Activated CD4-positive, alpha-beta T cell treated with anti-CD3 and anti-CD28 coated beads, Interleukin-2, Interleukin-6, amounts not matched to agents 100 ng/mL and 50 ng/mL, durations not matched to agents 16 hours and 8 hours (primary cell): ENCODE measurements at places on chromosomes 13 and 19.

- DNase-seq, result no peak
Observed at GRCh38 chr19:5053661-5054060, 84.7 kb downstream of the KDM4B start.

DNA sequence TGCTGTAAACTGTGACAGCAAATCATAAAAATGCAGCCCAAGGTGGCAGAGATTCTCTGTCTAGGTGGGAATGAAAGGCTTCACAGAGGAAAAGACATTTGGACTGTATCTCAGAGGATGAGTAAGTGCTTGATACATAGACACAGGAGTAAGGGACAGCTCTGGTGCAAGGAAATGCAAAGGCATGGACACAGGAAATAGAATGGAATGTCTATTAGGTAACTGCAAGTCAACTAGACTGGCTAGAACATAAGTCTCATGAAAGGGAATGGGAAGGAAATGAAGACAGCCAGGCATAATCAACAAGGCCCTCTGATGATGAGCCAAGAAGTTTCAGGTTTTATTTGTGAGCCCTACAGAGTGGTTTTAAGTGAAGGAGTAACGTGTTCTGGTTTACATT is 321.7 kb downstream of the SUCLA2 start:
- no peak for DNase-seq

- DNase-seq, result no peak
Observed at GRCh38 chr13:102040812-102041211, 361.0 kb downstream of the FGF14 start.

DNA sequence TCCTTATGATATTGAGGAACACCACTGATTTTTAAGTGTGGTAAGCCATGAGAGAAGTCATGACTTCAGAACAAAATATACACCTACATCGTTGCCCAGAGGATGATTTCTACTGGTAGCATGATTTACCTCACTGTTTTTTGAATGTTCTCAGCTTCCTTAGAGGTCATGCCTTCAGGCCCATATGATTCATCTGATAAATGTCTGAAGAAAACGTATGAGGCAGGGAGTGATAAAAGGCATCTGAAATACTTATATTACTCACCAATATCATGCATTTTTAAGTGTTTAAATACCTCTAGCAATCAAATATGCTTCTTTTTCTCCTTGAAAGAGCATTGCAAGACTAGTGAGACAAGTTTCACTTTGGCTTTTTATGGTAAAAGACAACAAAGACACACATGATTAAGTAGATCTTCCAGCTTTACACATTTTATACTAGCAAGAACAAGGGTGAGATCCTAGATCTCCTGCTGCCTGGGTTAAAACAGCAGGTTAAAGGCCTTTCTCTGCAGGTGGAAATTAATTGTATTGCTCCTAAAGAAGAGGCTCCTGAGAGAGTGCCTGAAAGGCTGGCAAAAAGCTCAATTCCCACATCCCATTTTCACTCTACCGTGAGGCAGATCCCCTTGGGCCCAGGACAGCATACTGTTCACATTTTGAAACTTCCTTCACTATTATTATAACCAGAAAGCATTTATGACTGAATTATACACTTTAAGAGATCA is 432.4 kb downstream of the SLITRK1 start:
- DNase-seq, result no peak

DNA sequence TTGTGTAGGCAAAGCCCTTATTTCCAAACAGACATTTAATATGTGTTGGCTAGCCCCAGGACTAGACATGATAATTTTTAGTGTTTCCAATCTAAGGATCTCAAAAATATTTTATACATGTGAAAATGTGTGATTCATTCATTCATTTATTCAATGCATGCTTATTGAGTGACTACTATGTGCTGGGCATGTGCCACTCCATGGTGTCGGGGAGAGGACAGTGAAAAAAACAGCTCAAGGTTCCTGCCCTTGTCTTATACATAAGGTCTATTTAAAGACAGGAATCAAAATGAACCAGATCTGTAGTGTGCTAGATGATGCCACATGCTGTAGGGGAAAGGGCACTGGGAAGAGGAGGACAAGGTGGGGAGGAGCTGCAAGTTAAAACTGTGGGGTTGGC is 36.5 kb downstream of the GJA3 start:
- DNase-seq, result no peak

DNA sequence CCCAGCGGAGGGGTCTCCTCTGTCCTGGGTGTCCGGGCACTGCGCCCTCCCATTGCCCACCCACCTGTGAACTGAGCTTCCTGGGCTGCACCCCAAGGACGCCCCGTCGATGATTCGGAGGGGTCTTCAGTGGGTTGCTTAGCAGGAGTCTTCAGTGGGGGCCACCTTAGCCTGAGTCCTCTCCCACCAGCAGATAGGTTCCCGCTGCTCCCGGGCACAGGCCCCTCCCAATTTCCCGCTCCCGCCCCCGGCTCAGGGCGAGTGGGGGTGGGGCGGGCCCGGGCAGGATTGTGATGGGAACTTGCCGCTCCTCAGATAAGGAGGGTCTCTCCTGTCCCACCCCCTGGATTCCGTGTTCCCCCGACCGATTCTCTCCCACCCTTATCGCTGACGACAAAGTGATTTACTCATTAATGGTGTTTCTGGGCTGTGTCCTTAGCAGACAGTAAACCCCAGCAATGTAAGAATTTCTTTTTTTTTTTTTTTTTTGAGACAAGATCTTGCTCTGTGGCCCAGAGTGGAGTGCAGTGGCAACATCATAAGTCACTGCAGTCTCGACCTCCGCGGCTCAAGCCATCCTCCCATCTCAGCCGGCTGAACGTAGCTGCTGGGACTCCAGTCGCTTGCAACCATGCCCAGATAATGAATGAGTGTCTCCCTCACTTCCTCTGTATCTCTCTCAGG is 655 bp upstream of the S1PR5 start:
- no peak for DNase-seq

- DNase-seq, result no peak
Observed at GRCh38 chr13:110521946-110522345, 39.6 kb downstream of the RAB20 start.
